ENCODE measurements at places on chromosomes 13 and 19.
A peak's percentile ranks its signal among the peaks of the same experiment; 100 is the strongest.

DNA sequence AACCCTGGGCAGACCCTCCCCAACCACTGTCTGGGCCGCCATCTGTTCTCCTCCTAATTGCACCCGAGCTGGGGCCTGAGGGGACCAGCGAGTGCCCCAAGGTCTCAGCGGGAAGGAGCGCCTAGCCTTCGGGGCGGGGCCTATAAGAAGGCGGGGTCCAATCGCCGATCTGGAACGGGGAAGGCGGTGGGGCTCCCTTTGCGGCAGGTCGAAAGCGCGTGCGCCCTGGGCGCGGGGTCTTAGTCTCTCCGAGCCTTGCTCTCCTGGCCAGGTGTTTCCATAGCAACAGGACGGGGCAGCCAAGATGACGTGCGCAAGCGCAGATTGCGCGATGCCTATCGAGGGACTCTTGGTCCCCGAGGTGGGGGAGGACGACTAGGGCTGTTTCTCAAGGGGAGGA lies 2.8 kb downstream of the MAST1 start:
- no peak for DNase-seq

DNA sequence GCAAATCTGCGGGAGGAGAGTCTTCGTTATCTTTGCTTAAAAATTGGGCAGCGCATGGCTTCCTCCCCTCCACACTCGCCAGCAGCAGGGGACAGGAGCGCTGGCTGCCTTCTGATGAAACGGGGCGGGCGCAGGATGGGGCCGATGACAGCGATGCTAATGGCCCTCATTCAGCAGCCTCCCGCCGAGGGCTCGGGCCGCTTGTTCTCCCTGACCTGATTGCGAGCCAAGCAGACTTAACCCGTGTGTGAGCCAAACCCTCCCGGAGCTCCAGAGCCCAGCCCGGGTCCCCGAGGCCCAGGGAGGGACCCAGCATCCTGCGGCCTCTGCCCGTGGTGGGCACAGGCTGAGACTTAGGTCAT lies 90.3 kb downstream of the KDM4B start:
- DNase-seq, result no peak

GRCh38 chr19:2041683-2042484 lies 9.2 kb downstream of the MKNK2 start:
- DNase-seq, result peak; percentile 99

GRCh38 chr19:18173054-18173571 lies 500 bp upstream of the IFI30 start:
- DNase-seq, result peak; percentile 41

DNA sequence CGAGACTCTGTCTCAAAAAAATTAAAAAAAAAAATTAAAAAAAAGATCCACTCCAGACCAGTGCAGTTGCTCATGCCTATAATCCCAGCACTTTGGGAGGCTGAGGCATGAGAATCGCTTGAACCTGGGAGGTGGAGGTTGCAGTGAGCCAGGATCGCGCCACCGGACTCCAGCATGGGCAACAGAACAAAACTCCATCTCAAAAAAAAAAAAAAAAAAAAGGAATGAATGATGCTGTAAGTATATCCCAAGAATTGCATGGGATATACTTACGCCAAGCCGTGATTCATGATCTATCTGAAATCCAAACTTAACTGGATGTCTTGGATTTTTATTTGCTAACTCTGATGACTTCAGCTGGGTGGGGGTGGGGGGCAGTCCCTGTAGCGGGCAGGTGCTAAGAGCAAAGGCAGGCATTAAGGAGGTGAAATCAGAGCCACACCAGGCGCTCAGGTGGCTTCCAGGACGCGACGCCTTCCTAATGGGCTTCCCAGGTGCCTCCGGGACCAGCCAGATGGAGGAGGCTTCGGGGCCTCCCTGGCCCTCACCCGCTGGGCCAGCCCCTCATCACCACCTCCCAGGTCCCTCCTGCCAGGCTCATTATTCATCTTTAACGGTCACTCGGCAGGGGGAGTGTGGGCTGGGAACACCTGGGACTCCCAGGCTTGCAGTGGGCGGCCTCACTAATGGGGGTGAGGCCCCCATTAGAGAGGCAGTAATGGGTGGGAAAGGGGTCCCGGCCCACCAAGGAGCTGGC lies 11.4 kb upstream of the FUT5 start:
- no peak for DNase-seq

- DNase-seq, result no peak
These were observed 89.1 kb downstream of the CAB39L start for GRCh38 chr13:49354719-49355118.

DNA sequence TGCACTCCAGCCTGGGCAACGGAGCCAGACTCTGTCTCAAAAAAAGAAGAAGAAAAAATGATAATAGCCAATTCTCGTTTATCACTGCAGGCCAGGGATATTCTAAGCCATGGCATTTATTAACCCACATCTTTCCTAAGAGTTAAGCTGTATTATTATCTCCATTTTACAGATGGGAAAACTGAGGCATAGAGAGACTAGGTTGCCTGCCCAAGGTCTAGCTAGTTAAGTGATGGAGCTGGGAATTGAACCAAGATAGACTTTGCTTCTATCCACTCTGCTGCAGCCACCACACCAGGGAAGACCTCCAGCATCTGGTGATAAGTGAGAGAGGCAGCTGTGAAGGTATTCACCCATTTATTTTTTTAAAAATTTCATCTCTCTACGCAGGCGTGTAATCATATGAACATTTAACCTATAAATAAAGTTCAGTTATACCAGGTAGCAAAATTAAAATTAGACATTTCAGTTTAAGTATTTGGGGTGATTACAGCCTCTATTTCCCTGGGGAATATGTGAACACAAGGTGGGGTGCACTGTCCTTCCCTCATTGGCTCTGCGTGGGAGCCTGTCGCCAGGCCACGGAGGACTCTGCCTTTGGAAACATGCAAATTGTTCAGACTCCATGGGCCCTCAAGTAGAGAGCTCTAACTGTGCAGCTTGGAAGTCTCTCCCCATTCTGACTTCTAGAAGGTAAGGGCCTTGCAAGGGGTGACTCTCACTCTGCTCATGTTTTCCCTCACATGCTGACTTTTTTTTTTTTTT lies 157.8 kb downstream of the SIPA1L3 start:
- DNase-seq, result no peak

DNA sequence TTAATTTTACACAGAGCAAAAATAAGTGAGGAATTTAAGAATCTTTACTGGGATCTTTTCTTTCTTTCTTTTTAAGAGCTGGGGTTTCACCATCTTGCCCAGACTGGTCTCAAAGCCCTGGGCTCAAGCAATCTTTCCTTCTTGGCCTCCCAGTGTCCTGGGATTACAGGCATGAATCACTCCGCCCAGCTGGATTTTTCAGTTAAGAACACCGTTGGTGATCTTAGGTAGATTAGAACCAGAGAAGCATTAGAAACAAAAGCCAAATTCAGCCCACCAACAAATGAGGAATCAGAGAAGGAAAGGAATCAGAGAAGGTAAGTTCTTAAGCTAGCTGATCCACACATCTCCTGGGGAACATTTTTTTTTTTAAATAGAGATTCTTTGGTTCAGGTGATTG lies 34.2 kb downstream of the EPSTI1 start:
- DNase-seq, result no peak

GRCh38 chr13:28344163-28344562 lies 150.8 kb downstream of the FLT1 start:
- DNase-seq, result no peak

- DNase-seq, result peak; percentile 79
These were observed 4.6 kb upstream of the APC2 start for GRCh38 chr19:1445185-1445931.

DNA sequence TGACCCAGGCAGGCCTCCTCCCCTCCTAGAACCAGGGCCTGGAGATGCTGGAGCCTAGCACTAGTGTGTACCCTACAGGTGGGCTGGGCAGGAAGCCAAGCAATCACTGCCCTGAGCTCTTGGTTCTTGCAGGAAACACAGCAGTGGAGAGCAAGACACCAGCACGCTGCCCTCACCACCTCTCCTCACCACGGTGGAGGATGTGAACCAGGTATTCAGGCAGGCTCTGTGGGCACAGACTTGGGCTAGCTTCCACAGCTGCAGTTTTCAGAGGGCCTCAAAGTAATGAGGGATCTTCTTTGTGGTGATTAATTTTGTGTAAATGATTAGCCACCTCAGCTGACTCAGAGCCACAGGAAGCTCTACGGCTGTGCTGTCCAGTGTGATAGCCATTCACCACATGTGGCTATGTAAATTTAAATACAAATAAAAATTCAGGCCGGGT lies 13.6 kb upstream of the GPI start:
- DNase-seq, result peak; percentile 5

DNA sequence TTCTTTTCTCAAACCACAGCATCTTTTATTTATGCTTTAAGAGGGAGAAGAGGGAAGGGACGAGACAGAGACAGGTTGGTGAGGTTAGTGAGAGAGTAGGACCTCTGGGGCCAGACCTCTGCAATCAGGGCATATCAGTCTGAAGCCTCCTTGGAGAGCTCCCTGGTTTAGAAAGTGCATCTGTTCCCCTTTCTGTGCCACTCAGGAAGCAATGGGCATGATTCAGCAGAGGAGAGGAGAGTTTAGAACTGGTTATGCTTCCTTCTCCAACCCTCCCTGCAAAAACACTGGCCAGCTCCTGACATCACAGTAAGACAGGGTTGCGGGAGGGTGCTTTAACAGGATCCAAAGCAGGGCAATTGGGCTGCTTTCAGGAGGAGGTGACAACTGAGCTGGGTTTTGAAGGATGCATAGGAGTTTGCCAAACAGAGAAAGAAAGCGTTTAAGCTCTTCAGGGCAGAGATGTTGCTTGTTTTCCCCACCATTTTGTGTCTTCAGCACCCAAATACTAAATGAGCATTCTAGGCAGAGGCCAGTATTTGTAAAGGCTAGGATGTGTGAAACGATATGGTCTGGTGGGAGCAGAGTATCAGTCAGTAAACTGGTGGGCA lies 33.1 kb downstream of the CERS4 start:
- no peak for DNase-seq

DNA sequence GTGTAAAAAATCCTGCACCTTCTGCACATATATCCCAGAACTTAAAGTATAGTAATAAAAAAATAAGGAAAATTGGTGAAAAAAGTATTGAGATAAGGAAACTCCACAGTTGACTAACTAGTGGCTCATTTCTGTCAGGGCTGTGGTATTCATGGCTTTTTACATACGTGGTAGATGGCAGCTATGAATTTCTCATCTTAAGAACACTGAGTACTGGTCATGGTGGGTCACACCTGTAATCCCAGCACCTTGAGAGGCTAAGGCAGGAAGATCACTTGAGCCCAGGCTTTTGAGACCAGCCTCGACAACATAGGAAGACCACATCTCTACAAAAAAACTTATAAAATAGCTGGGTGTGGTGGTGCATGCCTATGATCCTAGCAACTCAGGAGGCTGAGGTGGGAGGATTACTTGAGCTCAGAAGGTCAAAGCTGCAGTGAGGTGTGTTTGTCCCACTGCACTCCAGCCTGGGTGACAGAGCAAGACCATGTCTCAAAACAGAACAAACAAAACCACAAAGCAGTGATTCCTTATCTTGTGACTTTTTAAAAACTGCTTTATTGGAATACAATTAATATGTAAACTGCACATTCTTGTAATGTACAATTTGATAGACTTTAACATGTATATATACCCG lies 16.8 kb downstream of the SLAIN1 start:
- DNase-seq, result no peak

DNA sequence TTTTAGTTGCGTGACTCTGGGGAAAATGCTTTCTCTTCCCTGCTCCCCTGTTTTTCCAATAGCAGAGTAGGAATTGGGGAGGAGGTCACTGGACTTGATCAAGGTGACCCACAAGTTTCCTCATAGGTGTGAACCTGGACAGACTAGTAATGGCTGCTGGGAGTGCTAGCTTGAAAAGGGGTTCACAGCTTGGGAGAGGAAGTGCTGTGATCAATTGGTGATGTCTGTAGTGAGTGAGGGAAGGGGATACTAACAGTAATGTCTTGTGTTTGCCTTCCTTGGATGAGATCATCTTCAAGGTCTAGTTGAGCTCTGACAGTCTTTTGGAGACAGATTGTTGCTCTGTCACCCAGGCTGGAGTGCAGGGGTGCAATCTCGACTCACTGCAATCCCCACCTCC lies 1.7 kb downstream of the BCL2L12 start:
- DNase-seq, result no peak

- no peak for DNase-seq
These were observed 20.5 kb downstream of the EPS8L1 start for GRCh38 chr19:55096061-55096701.
